ENCODE measurements at places on chromosomes 11 and 22. TPM values are rescaled to one million over a fixed set of nuclear protein-coding genes. Genes with fewer than 3 reads are reported as not detected.

- no peak for DNase-seq
Observed at GRCh38 chr11:128685402-128686020, 8.4 kb upstream of the FLI1 start.

GRCh38 chr11:96051820-96052219 is 127.9 kb upstream of the MTMR2 start:
- DNase-seq = no peak

The PKP3 gene
- total RNA-seq = not detected

GRCh38 chr11:121656328-121657090 is 203.7 kb upstream of the SORL1-AS1 start:
- DNase-seq = no peak

The OR2AG1 gene
- total RNA-seq = not detected

GRCh38 chr11:129145276-129145675 is 46.8 kb downstream of the ARHGAP32 start:
- DNase-seq = no peak

DNA sequence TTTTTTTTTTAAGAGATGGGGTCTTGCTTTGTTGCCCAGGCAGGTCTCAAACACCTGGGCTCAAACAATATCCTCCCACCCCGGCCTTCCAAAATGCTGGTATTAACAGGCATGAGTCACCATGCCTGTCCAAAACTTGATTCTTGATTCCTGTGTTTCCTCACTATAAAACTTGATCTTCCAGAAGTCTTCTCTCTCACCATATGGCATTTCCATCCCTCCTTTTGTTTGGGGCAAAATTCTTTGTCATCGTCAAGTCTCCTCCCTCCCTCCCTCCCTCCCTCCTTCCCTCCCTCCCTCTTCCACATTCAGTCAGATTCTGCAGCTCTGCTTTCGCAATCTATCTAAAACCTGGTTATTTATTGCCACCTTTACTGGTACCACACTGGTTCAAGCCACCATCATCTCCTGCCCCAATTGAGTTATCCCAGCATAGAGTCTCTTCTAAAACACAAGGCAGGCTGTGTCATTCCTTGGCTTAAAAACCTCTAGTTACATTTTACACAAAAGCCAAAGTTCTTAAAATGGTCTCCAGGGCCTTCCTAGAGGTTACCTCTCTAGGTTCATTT is 65.0 kb upstream of the HORMAD2 start:
- DNase-seq = no peak

DNA sequence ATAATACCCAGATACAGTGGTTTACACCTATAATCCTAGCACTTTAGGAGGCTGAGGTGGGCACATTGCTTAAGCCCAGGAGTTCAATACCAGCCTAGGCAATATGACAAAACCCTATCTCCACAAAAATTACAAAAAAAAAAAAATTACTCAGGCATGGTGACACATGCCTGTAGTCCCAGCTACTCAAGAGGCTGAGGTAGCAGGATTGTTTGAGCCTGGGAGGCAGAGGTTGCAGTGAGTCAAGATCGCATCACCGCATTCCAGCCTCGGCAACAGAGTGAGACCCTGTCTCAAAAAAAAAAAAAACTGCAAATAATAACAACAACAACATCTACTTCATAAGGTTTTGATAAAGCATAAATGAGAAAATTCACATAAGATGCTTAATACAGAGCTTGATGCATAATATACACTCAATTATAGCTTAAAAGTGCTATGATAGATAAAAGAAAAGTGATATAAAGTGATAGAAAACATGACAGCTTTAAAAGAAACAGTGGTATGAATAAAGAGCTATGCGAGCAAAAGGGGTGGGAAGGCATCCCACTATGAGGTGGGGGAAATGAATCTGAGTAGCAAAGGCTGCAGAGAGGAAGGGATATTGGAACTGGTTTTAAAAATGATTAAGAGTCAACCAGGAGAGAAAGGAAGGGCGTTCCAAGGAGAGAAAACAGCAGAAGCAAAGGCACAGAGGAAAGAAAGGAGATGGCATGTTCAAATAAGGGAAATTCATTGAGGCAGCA is 197.6 kb downstream of the KIF18A start:
- DNase-seq = no peak

The LRP4 gene
- total RNA-seq = not detected

The LRRN4CL gene
- 0.20 TPM for total RNA-seq

Measured in activated CD4-positive, alpha-beta memory T cell treated with anti-CD3 and anti-CD28 coated beads, Interleukin-2, amount 10 ng/mL, durations not matched to agents 7 days and 5 days (primary cell).